ENCODE measurements at places on chromosomes 6 and 20.

DNA sequence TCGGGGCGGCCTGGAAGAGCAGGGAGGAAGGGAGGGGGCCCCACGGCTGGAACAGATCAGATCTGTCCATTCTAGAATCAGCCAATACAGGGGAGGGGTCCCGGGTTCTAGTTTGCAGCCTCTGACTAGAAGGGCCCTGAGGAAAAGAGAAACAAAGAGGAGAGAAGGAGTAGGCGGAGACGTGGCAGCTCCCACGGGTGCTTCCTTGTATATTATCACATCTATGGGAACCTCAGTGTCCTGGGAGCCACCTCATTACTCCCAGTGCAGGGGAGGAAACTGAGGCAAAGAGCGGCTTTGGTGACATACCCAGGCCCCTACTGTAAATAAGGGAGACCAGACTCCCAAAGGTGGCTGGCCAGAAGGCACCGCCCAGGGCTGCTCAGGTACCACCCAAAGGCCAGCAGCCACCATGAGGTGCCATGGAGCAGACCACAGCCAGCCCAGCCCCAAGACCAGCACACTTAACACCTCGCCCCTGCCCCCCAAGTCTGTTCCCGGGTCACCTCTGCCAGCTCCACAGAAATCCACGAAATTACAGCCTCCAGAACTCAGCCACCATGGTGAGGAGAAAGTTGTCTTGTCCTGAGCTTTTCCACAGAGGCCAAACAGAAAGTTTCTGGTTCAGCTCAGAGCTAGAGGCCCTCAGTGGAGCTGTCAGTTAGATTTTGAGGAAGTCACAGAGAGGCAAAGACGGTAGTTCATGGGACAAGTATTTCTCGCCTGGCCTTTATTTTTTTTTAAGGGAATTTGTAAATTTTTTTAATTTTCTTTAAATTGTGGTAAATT, 2.1 kb downstream of the ZC3H12D start:
- DNase-seq: no peak

DNA sequence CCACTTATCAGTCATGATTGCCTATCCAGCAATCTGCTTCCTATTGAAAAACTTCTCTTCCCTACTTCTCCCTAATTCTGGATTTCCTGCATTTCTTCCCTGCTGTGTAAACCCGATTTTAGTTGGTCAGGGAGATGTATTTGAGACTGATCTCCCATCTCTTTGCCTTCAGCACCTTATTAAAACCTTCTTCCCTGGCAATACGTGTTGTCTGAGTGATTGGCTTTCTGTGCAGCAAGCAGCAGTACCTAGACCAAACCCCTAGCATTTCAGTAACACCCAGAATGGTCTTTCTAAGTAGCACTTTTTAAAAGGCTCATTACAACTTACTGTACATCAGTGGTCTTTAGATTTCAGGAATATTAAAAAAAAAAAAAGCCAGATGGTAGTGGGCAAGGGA, 99.1 kb upstream of the PDE10A start:
- no peak for DNase-seq

DNA sequence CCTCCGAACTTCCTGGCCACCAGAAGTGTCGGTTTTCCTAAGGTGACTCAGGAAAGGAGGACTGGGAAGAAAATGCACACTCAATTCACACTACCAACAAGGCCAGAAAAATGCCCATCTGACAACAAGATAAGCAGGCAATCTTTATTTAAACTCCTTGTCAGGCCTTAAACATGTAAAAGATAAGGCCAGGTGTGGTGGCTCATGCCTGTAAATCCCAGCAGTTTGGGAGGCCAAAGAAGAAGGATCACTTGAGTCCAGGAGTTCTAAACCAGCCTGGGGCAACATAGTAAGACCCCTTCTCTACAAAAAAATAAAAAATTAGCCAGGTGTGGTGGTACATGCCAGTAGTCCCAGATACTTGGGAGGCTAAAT, 7.6 kb upstream of the ID1 start:
- DNase-seq: no peak

GRCh38 chr6:145626857-145627256, 108.5 kb downstream of the EPM2A start:
- DNase-seq: no peak

DNA sequence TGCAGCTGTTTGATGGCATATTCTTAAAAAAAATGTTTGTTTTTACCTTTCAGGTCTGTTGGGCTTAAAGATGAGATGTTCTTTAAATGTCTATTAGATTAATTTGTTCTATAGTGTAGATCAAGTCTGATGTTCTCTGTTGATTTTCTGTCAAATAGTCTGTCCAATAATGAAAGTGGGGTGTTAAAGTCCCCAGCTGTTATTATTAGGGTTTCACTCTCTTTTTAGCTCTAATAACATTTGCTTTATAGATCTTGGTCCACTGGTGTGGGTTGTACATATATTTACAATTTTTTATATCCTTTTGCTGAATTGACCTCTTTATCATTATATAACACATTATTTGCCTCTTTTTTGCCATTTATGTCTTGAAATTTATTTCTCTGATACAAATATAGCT, 11.0 kb upstream of the ZNF337 start:
- no peak for DNase-seq

DNA sequence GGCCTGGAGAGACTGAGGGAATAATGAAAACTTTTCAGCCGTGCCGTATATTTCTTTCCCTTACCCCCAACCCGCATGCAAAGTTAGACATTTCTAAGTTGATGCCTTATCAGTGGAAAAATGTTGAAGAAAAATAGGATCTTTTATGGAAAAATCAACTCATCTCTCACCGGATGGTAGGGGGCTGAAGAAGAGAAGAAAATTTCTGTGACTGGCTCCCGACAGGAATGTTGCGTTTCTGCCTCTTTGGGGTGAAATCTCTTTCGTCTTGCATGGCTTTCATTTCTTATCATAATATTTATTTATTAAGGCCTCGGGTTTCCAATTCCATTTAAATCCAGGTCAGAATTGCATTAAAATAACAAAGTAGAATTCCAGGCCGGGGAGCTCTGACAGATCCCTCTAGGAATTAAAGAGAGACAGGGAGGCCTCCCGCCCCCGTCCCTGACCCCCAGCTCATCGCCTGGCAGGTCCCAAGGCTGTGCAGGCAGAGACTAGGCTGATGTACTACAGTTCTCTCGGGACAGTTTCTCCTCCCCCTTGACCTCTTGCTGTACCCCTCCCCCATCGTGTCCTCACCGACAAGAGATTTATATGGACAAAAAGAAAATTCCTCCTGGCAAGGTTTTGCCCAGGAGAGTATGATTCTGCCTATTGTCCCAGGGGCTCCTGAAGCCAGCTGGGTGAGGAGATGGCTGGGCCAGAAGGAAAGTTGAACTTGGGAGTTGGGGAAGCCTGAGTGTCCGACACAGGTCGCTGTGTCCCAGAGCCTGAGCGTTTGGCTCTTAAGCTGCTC, 1.3 kb downstream of the SCUBE3 start:
- no peak for DNase-seq

- no peak for DNase-seq
Observed at GRCh38 chr6:38141085-38141484, 321.6 kb downstream of the ZFAND3 start.

GRCh38 chr6:124355146-124355545, 551.5 kb downstream of the NKAIN2 start:
- no peak for DNase-seq
